NCI-H1436 (cell line): ENCODE measurements at places on chromosomes 2 and 18.
A peak's percentile ranks its signal among the peaks of the same experiment; 100 is the strongest.

- no peak for DNase-seq
Observed at GRCh38 chr18:77062518-77063003, 70.0 kb downstream of the MBP start.

GRCh38 chr18:73340135-73340977, 472.6 kb upstream of the NETO1 start:
- no peak for DNase-seq

DNA sequence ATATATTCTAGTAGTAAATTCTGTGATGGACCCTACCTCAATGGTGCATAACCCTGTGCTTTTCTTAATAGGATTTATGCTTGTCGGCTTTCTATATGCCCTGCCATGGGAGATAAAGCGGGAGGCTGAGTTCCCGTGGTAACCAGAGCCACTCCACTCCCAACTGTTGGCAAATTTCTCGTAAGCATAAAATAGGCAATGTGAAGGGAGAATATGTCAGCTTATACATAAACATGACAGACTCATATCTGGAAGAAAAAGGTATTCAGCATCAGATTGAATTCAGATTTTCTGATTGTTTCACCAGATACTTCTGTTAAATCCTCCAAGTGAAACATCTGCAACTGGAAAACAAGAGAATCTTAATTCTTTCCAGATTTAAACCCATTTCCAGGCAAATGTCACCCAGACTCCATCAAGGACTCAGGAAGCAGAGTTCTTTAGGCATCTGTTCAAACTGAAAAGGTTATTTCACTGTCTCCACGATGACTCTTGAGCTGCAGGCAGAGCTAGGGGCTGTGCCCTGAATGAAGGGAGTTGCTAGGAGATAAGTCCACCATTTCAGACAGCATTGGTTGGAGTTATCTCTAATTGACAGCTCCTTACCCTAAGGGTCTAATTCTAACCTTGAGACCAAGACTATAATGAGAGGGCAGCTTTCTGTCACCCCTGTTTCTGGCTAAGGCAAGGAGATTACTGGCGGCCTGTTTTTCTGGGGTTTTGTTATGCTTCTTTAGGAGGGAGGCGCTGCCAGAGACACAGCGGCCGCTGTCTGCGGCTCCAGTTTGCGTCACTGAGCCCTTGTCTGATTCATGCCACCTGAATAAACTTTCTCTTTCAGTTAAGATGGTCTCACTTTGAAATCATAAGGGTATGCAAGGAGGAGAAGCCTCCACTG, 381.3 kb downstream of the SOX11 start:
- DNase-seq: peak; percentile 57

DNA sequence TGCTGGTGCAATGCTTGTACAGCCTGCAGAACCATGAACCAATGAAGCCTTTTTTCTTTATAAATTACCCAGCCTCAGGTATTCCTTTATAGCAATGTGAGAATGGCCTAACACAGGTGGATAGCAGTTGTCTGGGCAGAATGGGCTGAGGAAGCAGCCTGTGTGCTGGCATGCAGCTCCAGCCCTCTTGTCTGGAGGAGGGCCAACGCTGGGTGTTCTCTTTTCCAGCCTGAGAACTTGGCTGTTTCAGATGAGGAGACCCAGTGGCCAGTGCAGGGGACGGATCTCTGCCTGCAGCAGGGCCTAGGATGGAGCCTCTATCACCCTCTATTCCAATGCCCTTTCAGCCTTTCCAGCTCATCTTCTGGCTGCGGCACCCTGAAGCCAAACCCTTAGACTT, 58.8 kb downstream of the CTIF start:
- DNase-seq: no peak

- no peak for DNase-seq
Observed at GRCh38 chr2:233844064-233844807, 10.1 kb downstream of the HJURP start.

GRCh38 chr2:25301453-25302352, 40.0 kb downstream of the DNMT3A start:
- no peak for DNase-seq

DNA sequence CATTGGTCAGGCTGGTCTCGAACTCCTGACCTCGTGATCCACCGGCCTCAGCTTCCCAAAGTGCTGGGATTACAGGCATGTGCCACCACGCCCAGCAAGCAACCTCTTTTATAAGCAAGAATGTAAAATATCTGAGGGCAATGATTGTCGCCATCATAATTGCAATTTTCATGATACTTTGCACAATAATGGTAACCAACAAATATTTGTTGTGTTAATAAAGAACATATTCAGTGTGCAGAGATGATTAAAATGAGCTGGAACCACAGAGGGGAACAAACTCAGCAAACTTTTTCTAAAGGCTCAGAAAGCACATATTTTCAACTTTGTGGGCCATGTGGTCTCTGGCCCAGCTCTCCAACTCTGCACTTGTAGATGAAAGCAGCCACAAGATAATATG, 115.2 kb upstream of the SIX2 start:
- no peak for DNase-seq

GRCh38 chr2:66494708-66495107, 59.8 kb downstream of the MEIS1 start:
- DNase-seq: no peak

GRCh38 chr2:106977717-106978116, 91.8 kb upstream of the ST6GAL2 start:
- no peak for DNase-seq

- DNase-seq: peak; percentile 42
Observed at GRCh38 chr2:88059979-88060906, 4.7 kb upstream of the KRCC1 start.

- no peak for DNase-seq
Observed at GRCh38 chr2:220147161-220148038, 520.0 kb downstream of the SLC4A3 start.

DNA sequence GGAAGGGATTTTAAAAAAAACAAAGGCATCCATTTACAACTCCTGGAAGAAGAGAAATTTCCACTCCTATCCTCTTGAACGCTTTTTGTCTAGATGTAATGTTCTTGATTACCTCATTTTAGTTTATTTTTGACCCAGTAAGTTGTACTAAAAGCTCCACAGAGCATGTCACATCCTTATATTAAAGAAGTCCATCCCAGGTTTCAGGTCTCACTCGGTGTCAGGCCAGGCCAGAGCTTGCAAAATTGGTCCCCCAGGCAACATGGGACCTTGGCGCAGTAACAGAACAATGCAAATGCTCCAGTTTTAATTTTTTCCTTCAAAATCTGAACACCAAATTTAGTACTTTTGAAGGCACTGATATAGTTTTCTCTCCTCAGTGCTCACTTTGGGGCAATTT, 218.4 kb upstream of the REV1 start:
- DNase-seq: no peak

DNA sequence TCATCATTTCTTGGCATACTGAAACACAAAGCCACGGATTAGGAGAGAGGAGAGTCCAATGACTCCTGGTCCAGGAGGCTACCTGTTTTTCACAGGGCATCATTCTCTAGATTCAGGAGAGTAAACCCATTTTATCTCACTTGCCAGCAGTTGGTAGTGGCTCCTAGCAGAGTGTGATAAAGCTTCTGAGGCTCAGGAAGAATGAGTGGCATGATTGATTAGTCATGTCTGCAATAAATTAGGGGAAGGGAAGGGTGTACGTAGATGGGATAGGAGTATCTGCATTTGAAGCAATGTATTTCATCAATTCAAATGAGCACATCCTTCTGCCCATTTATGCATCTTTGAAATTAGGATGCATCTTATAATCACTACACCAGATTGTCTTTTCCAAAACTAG, 31.1 kb upstream of the PNO1 start:
- DNase-seq: no peak

- DNase-seq: no peak
Observed at GRCh38 chr2:145007960-145008263, 488.0 kb upstream of the ZEB2 start.

DNA sequence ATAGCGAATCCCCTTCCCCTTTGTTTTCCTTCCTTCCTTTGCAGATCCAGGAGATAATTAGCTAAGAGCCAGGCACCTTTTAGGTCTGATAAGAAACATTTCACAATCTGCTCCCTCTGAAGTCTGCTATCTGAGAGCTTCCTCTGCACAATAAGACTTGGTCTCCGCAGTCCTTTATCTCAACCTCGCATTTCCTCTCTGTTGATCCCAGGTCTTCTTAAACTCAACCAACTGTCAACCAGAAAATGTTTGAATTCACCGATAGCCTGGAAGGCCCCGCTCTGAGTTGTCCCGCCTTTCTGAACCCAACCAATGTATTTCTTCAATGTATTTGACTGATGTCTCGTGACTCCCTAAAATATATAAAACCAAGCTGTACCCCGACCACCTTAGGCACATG, 78.4 kb upstream of the CTDP1 start:
- no peak for DNase-seq

GRCh38 chr18:48557640-48558174, 18.9 kb downstream of the CTIF start:
- DNase-seq: no peak

DNA sequence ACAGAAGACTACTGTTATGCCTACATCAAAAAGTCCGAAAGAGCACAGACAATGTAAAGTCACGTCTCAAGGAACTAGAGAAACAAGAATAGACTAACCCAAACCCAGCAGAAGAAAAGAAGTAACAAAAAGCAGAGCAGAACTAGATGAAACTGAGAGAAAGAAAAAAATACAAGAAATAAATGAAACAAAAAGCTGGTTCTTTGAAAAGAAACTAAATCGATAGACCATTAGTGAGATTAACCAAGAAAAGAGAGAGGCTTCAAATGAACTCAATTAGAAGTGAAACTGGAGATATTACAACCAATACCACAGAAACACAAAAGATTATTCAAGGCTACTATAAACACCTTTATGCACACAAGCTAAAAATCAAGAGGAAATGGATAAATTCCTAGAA, 271.8 kb downstream of the MBD2 start:
- DNase-seq: no peak

DNA sequence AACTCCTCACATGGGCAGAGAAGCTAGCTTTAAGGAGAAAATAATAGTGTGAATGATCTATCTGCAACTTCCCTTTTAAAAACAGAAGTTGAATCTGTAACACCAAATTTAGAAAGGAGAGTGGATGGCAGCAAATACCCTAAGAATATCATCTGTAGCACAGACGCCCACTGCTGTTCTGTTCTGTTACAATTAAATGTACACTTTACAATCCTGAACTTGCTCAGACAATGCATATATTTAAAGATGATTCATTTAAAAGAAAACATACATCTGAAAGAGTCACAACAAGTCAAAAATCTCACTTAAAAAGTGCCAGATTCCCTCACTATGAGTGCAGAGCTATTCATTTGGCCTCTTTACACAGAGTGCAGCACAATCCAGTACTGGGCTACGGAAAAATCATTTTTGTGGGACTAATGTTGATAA, 8.0 kb upstream of the SERTAD2 start:
- DNase-seq: no peak

GRCh38 chr2:159879051-159879604, 81.1 kb upstream of the CD302 start:
- DNase-seq: no peak

- no peak for DNase-seq
Observed at GRCh38 chr2:220144411-220144810, 517.0 kb downstream of the SLC4A3 start.

- no peak for DNase-seq
Observed at GRCh38 chr2:45968946-45969584, 317.6 kb downstream of the PRKCE start.
